Activated T-cell treated with anti-CD3 and anti-CD28 coated beads, Interleukin-2, amount 50 U/mL, for 1 hour (primary cell): ENCODE measurements at places on chromosomes 5 and 9.
A peak's percentile ranks its signal among the peaks of the same experiment; 100 is the strongest.

DNA sequence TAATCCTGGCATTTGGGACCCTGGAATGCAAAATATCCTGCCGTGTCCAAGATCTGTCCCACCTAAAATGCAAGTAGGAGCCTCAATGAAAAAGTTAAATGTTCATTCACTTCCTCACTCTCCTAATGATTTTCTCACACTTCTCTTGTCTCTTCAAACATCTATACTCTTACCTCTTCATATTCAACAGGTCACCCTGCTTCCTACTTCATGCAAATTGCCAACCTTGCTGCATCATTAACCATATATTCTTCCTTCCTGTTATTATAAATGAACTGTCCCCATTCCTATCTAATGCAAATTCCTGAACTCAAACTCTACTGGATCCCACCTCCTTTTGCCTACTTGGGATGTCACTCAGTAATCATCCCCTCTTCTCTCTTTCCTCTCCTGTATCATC lies 74.4 kb downstream of the STRBP start:
- no peak for DNase-seq

DNA sequence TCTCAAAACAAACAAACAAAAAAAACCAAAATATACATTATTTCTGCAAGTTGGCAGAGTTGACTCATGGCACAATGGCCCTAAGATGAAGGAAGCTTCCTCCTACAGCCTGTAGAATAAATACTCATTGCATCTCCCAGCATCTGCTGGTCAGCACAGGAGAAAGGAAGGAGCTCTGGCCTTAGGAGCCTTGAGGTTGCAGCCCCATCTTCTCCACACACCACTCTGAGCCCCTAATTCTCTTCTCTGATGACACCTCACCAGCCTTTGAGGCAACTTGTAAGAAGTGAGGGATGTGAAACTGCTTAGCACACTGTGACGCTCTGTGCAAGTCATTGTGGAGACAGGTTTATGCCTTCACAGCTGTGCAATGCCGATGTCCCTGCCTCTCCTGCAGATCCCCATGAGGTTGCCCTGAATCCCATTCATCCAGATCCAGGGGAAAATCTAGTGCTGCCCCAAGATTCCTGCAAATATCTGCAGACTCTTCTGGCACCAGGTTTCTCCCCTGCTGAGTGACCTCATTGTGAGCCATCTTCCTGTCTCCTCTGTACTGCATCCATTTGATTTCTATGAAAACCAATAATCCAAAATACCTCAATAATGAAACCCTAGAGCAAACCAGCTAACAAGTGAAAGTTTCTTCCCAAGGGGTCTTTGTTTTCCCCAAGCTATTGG lies 65.3 kb upstream of the TGFBR1 start:
- no peak for DNase-seq

DNA sequence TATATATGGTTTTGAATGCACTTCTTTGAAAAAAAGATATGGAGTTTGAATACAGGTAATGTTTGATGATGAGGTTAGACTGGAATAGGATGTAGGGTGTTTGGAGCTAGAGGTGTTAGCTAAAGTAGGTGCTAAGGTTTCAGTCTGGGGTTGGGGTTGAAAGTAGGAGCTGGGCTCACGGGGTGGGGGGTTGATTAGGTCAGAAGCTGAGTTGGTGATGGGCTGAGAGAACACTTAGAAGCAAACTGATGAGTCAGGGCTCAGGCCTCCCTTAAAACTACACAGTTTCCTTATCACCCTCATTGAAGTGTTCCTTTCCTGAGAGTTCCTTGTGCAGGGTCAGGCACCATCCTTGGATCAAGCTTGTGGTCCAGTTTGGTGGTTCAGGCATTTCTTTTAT lies 308.8 kb upstream of the ADAMTS16 start:
- no peak for DNase-seq

- DNase-seq = no peak
These were observed 109.4 kb downstream of the ZNF608 start for GRCh38 chr5:124637011-124637410.

DNA sequence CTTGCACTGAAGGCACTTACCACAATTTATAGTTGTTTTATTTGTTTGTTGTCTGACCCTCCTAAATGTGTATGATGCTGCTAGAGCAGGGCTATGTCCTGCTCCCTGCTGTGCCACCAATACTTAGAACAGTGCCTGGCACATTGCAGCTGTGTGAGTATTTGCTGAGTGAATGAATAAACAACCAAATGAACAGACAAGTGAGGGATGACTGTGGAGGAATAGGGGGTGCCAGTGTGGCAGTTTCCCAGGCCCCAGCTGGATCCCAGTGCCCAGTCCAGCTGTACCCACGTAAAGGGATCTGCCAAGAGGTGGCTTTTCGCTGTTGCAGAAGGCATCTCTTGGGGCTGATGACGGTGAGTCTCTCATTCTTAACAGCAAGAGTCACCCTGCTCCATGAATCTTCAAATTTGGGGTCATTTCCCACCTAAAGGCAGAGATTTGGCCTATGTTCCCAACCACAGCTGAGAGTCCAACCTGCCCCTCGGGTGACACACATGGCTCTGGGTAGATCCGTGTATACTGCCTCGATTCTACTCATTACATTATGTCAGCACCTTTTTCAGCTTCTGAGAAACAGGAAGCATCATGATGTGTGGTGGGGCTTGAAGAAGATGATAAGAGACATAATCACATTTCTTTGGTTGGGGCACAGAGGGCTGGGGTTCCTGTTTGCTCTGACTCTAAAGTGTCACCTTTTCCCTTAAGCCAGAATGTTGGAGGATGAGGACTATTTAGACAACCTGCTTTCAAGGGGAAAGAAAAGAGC lies 14.3 kb downstream of the IL5 start:
- no peak for DNase-seq

DNA sequence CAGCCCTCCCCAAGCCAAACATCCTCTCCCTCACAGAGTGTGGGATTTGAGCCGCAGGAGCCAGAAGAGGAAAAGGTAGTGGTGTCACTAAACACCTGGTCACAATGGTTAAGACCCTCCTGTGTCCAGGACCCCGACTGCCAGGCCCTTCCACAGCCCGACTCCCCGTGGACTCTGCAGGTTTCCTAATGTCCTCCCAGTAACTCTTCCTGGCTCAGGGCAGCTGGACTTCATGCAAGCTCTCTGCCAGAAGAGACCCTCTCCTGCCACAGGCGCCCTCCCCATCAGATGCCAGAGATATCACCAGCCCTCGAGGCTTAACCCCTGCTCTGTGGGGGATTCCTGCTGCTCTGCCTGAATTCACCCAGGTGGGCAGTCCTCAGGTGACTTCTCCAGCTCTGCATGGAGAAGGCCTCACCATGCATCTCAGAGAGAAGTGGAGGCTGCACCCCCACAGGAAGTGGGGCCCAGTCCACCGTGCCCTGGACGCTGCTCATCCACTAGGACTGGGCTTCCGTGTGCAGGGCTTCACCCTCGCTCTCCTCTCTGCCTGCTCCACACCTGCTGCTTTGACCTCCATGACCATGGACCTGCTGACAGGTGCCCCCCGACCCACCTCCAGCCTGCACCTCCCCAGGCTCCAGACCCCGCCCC lies 111.2 kb downstream of the ADAMTS2 start:
- no peak for DNase-seq

GRCh38 chr9:120890320-120891244 lies 13.6 kb upstream of the PHF19 start:
- peak; percentile 55 for DNase-seq

DNA sequence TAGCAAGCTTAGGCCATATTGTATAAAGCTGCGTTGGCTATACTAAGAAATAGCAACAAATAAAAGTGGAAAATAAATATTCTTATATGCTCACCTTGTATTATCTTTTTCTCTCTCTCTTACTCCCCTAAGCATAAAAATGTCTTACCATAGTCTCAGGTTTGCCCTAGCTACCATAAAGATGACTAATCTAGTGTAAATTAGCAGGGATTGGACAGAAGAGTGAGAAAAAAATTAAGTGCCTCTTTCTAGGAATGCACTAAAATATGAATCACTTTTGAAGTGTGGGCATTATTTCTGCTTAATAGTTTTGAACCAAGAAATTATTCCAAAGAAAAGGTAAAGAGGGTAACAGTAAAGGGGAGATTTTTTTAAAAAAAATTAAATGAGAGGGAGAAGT lies 201.3 kb downstream of the HINT1 start:
- DNase-seq = no peak

DNA sequence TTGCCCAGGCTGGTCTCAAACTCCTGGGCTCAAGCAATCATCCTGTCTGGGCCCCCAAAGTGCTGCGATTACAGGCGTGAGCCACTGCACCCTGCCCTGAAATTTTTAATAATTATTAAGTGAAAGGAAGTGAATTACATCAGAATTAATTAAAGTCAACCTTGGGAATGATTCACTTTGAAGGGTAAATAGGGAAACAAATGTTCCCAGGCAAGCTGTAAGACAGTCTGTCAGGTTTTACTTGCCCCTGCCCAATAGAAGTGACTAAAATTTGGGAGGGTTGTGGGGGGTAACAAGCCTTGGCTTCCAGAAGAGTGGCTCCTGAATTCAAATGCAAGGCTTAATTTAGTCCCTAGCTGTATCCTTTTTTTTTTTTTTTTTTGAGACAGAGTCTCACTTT lies 1.3 kb upstream of the LIX1 start:
- no peak for DNase-seq

- DNase-seq = no peak
These were observed 428.6 kb downstream of the DMAC1 start for GRCh38 chr9:7370988-7371387.

- DNase-seq = no peak
These were observed 66.8 kb downstream of the MAMDC2 start for GRCh38 chr9:70110194-70111041.

- DNase-seq = no peak
These were observed 270.2 kb downstream of the NTRK2 start for GRCh38 chr9:84939774-84940173.

- no peak for DNase-seq
These were observed 33.4 kb upstream of the SPATA31E1 start for GRCh38 chr9:87849144-87849758.

GRCh38 chr5:136251502-136252169 lies 58.7 kb upstream of the SMIM32 start:
- no peak for DNase-seq

DNA sequence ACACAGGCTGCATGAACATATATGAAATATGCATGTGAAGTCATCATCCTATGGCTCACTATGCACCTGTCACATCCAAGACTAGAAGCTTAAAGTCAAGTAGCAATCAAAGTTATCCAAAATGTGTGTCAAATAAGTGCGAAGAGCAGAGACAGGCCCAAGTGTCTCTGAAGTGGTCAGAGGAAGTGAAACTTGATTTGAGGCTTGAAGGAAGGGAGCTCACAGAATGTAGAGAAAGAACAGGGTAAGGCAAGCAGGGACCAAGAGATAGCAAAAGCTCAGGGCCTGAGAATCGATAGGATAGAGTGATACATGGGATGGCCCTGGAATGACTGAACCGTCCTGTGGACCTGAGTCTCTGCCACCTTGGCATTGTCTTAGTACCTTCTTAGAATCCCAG lies 274.3 kb upstream of the TRPC7 start:
- no peak for DNase-seq

- DNase-seq = no peak
These were observed 375.0 kb downstream of the TMEM232 start for GRCh38 chr5:110351430-110351829.

- no peak for DNase-seq
These were observed 83.6 kb downstream of the ARHGEF28 start for GRCh38 chr5:73709536-73710129.

- no peak for DNase-seq
These were observed 93.1 kb downstream of the PCDH1 start for GRCh38 chr5:141785135-141785534.

DNA sequence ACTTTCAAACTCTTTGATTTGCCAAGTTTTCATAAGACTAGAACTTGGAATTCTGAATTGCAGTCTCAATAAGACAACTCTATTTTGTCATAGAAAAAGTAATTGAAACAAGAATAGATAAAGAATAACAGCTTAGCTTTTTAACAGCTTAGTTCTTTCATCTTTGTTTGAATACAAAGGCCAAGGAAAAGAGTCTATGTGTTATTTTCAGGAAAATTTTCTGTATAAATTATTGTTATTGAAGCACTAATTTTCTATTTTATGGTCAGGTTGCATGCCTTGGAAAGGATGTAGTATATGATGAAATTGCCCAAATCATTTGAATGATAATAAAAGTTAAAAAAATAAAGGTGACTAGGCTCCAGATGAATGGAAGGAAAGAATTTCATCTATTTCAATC lies 25.2 kb upstream of the SPRY4 start:
- DNase-seq = no peak

GRCh38 chr9:135857371-135857786 lies 50.0 kb downstream of the CAMSAP1 start:
- no peak for DNase-seq

DNA sequence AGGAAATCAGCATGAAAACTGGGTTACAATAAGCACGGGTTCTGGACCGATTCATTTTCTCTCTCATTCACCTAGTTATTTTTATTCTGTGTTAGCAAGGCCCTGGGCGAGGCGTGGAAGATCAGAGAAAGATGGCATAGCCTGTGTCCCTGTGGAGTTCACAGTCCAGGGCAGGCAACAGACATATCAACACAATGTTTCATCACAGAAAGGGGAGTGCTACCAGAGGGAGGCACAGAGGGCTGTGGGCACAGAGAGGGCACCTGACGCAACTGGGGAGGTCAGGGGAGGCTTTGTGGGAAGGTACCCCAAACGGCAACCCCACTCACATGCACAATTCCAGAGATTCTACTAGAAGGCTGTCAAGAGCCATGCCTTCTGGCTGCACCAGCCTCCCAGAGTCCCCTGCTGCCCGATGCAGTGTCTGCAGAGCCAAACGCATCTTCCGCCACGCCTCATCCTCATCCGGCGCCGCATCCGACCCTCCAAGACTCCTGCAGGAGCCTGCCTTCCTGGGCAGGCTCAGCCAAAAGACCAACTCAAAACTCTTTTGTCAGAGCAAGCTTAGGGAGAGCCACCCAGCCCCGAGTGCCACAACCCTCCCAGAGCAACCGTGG lies 1.4 kb downstream of the FAM193B start:
- no peak for DNase-seq

- DNase-seq = no peak
These were observed 98.2 kb upstream of the PRR16 start for GRCh38 chr5:120365656-120366446.

DNA sequence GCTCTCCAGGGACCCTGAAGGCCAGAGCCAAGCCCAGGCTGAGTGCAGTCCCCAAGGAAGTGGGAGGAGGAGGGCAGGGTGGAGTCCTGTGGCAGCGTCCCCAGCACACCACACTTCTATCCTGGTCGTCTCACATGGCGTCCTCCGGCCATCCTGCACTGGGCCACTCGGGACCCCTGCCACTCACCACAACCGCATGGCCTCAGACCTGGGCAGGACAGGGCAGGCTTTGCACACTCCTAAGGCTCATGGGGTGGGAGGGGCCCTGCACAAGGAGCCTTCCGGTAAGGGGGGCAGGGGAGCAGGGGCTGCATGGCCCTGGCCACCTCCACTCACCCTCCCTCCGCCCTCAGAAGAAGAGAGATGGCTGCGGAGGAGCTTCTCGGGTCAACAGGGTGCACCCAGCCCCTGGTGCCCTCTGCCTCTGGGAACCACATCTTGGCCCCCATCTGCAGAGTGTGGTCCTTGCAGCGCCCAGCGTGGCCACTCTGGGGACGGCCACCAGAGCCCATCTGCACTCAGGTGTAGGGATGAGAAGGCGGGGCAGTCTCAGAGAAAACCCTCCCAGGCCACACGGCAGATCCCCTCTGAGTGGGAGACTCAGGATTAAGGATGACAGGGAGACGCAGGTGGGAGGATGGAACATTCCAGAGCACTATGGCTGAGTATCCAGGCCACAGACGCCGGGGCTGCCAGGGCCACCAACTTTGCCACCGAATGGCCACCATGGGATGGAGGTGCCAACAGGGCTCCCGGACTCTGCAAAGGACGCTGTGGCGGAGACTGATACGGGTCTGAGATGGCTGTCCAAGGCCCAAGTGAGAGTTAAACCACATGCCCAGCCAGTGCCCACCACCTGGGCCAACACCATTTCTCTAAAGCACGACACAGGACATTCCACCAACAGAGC lies 7.6 kb downstream of the TPPP start:
- DNase-seq = no peak
